ENCODE measurements at places on chromosomes 5 and 9.

- DNase-seq, result no peak
Observed at GRCh38 chr5:176695073-176695472, 47.8 kb downstream of the TSPAN17 start.

GRCh38 chr5:6469836-6470235 lies 21.2 kb downstream of the UBE2QL1 start:
- no peak for DNase-seq

GRCh38 chr5:154764967-154765366 lies 9.8 kb downstream of the LARP1 start:
- DNase-seq, result no peak

DNA sequence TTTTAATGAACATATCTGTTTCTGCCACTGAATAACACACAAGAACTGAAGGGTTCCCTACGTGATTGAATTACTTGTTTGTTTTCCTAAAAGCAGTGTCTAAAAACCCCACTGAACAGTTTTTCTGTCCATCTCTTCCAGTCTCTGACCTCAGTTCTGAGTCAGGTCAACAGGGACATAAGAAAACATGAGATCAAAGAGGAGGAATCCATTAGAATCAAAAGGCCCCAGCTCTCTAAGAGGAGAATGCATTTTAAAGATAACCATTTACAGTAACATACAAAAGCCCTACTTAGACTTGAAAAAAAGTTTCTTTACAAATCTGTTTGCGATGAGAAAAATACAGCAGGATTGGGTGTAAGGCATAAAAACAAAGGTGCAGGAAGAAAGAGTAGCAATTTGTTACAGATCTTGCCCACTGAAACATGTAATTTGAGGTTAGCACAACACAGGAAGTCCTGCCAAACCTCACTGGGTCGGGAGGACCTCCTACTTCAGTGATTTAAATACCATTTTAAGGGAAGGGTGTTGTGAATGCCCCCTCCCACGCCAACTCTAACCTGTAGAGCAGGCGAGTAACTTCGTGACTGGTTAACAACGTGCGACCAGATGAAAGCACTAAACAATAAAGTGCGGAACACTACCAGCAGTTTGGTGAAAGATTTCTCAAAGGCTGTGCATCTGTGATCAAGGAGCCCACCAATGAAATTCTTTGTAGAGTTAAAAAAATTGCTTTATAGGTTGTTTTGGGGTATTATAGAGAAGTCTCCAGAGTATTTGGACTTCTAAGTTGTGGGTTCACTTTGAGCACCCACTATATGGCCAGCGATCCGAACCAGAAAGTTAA lies 1.3 kb downstream of the QSOX2 start:
- no peak for DNase-seq

GRCh38 chr5:147037515-147038205 lies 159.1 kb upstream of the PPP2R2B start:
- no peak for DNase-seq

DNA sequence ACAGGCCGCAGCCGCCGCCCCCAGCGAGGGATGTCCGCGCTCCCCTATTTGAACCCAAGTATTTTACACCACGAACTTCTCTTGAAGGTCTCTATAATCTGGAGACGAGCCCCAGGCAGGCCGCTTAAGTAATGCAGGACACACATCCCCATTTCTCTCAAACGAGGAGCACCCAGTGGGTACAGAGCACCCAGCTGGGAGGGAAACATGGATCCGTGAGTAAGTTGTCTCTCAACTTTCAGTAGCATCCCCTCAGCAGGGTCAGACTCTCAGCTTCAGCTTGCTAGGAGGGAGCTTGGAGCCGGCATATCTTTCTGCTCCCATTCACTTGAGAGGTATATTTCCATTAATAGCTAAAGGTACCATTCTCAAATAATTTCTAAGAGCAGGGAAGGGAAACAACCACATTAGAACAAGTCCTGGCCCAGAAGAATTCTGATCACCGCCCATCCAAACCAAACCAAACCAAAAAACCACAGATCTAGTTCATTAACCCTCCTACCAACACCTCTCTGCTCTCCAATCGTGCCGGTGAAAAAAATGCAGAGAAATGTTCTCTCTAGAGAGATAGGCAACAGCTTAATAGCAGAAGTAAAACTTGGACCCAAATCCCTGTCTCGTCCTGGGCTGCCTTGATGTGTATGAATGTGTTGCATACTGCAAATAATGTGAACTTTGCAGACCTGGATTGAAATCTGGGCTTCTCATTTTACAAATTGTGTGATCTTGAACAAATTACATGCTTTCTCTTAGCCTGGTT lies 910 bp downstream of the TDRD7 start:
- DNase-seq, result peak; percentile 46

All from inflammatory macrophage treated with lipopolysaccharide for 1 hour (primary cell).